ENCODE measurements at places on chromosomes 13 and 19.

GRCh38 chr19:6233056-6233826 is 46.5 kb downstream of the MLLT1 start:
- no peak for DNase-seq

DNA sequence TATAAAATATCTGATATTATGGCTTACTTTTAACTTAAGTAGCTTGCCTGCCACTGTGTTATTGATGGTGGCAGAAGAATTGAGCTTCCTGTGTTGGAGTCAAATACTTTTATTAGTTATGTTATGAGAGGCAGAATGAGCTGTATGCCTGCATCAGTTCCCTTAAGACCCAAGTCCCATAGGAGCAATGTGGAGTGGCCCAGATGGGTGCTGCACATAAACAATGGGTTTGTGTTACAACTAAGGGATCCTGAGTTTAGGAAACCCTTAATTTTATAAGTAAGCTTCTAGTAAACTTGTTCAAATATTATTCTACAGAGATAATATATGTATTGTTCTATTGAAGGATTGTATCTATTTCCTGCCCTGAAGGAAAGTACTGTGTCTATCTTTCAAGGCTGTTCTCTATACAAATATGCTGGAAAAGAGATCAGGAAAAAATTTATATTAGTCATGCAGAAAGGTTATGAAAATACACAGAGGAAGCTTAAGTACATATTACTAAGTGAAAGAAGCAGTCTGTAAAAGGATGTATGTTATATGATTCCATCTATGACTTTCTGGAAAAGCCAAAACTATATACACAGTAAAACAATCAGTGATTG is 2018.0 kb upstream of the PCDH20 start:
- DNase-seq: no peak

GRCh38 chr19:2235381-2236063 is 607 bp downstream of the PLEKHJ1 start:
- no peak for DNase-seq

DNA sequence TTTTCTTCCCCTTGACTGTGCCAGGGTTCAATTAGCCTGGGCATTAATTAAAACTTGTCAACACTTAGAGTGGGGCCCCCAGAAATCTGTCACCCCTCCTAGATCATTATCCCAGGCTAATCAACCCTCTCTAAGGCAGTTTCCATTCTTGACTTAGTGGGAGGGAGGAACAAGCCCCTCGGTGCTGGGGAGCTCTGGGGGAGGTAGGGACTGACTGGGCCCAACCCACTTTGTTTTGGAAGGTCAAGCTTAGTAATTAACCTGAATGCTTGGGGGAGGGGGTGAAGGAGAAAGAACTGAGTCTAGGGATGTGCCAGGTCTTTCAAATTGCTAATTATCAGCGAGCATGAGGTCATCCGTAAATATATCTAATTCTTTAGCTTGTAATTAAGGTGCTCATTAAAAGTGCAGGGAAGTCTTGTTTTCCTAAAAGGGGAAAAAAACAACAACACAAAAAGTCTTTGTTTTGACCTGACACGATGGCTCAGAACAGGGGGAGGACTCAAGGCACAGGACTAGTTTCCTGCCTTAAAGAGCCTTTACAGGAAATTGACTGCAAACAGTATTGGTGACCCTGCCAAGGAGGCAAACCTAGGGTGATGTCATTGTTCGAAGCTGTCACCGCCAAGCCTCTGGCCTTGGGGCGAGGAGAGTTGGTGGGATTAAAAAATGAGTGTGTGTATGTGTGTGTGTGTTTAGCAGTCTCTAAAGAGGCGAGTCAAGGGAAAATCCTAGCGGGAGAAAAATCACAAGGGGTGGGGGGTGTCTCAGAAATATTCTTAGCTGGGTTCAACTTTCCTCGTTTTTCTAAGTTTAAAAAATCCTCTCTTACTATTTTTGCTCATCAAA is 19.4 kb downstream of the ACTN4 start:
- peak; percentile 37 for DNase-seq

GRCh38 chr13:32443111-32443510 is 15.2 kb upstream of the N4BP2L1 start:
- no peak for DNase-seq

- DNase-seq: no peak
Observed at GRCh38 chr19:10601999-10602329, 14.9 kb upstream of the AP1M2 start.

GRCh38 chr13:66640231-66640630 is 589.9 kb downstream of the PCDH9 start:
- no peak for DNase-seq

- DNase-seq: no peak
Observed at GRCh38 chr13:25988661-25989060, 63.2 kb downstream of the SHISA2 start.

DNA sequence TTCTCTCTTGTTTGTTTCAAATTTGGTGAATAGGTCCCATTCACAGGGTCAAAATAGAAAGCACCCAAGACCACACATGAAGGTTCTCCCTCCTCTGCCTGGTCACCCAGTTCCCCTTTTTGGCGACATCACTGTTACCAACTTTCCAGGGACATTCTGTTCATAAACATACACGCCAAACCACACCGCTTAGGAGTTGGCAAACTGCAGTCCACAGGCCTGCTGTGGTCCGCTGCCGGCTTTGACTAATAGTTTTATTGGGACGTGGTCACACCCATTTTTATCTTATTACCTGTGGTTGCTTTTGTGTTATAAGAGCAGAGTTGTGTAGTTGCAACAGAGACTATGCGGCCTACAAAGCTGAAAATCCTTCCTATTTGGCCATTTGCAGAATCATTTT is 24.2 kb downstream of the UHRF1 start:
- no peak for DNase-seq

GRCh38 chr19:679418-680286 is 3.5 kb downstream of the FSTL3 start:
- peak; percentile 35 for DNase-seq

DNA sequence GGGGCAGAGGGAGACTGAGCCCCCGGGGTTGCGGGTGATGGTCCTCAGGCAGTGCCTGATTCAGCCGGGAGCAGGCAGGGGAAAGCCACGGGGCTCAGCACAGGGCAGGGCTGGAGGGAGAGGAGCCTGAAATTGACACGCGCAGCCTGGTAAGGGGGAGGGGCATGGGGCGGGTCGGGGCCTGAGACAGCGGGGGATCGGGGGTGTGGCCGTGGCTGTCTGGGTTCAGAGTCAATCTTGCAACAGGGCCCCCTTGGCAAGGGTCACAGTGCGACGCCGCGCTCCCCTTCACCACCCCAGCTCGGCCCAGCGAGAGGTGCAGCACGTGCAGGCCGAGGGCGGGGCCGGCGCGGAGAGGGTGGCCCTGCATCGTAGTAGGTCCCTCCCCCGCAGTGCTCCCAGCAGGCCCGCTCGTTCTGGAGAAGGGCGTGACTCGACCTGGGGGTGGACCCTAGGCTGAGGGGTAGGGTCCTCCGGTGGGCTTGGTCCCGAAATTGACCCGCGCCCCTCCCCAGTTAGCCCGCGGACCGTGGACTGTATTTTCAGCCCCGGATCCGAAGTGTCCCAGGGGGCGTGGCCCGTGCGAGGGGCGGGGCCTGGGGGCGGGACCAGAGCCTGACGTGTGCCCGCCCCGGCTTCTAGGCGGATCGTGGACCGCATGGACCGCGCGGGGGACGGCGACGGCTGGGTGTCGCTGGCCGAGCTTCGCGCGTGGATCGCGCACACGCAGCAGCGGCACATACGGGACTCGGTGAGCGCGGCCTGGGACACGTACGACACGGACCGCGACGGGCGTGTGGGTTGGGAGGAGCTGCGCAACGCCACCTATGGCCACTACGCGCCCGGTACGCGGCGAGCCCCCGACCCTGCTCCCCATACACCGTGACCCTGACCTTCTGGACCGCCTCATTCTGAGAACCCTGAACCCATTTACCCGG is 6.0 kb downstream of the RCN3 start:
- peak; percentile 58 for DNase-seq

DNA sequence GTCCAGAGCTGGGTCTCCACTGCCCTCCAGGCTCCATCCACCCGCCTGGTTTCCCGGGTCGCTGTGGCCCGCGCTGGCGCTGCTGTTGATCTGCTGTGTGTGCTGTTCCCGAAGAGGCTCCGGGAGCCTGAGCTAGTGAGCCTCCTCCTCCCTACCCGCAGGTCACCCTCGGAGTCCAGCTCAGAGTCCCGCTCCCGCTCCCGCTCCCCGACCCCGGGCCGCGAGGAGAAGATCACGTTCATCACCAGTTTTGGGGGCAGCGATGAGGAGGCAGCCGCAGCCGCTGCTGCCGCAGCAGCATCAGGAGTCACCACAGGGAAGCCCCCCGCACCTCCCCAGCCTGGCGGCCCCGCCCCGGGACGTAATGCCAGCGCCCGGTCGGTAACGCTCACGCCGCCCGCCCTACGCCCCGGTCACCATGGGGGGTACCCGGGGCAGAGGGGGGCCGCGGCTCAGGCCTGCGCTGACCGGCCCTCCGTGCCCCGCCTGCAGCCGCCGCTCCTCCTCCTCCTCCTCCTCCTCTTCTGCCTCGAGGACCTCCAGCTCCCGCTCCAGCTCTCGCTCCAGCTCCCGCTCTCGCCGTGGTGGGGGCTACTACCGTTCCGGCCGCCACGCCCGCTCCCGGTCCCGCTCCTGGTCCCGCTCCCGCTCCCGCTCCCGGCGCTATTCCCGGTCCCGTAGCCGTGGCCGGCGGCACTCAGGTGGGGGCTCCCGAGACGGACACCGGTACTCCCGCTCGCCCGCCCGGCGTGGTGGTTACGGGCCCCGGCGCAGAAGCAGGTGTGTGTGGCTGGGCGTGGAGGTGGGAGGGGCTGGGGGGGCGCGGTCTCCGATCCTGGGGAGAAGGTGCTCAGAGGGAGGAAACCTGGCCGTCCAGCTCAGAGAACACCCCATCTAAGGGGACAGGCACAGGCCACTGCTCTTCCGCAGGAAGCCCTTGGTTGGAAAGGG is 12.2 kb downstream of the ZNF296 start:
- no peak for DNase-seq

- DNase-seq: no peak
Observed at GRCh38 chr19:39681416-39681815, 22.9 kb upstream of the LGALS14 start.

- no peak for DNase-seq
Observed at GRCh38 chr19:51702103-51702824, 9.1 kb downstream of the SPACA6 start.

DNA sequence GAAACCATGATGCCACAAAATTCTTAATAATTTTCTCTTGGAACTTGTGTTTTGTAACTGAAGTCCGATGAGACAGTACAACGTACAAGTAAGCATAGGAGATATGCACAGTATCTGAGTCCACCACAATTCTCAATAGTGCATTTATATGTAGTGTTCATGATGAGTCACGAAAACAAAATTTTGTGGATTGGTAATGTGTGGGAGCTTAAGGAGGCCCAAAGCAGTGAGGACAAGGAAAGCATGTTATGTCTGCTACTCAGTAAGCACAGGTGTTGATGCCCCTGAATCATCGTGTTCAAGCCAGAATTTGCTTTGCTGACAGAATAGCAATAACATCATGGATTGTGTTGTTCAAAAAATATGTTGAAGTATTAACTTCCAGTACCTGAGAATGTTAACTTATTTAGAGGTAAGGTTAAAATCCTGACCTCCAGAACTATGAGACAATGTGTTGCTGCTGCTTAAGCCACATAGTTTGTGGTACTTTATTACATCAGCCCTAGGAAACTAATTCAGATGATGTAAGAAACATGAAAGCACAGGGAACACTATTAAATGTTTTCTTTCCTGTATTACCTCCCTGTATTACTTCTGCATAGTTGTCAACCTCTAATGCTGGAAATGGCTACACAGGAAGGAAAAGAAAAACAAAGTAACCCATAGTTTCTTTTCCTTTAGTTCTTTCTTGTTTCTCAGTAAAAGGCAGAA is 201.3 kb downstream of the SLITRK6 start:
- no peak for DNase-seq

GRCh38 chr13:65343898-65344663 is 1886.1 kb downstream of the PCDH9 start:
- DNase-seq: no peak
